Renal cortical epithelial cell (primary cell): ENCODE measurements at places on chromosomes 4 and X. TPM values are rescaled to one million over a fixed set of nuclear protein-coding genes. Genes with fewer than 3 reads are reported as not detected.
A peak's percentile ranks its signal among the peaks of the same experiment; 100 is the strongest.

DNA sequence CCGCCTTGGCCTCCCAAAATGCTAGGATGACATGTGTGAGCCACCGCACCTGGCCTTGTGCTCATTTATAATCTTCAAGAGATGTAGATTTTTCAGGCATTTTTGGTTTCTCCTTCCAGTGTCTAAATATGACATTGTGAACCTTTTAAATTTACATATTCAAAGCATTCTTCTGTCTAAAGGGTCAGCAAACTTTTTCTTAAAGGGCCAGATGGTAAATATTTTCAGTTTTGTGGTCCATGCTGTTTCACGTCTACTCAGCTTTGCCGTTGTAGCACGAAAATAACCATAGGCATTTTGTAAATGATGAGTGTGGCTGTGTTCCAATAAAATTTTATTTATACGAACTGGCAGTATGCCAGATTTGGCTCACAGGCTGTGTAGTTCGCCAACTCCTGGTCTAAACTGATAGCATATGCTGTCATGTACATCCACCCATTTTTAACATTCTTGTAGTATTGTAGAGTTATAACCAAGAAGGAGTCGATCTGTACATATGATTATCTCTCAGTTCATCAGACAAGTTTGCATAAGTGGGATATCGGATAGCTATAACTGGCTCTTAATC lies 12.7 kb upstream of the GCNA start:
- DNase-seq: no peak

Gene TRIML2
- not detected in 2 replicates for total RNA-seq

GRCh38 chrX:53930515-53931380 lies 113.5 kb downstream of the PHF8 start:
- DNase-seq: peak; percentile 7

- DNase-seq: no peak
Observed at GRCh38 chrX:20205927-20206708, 60.6 kb downstream of the RPS6KA3 start.

DNA sequence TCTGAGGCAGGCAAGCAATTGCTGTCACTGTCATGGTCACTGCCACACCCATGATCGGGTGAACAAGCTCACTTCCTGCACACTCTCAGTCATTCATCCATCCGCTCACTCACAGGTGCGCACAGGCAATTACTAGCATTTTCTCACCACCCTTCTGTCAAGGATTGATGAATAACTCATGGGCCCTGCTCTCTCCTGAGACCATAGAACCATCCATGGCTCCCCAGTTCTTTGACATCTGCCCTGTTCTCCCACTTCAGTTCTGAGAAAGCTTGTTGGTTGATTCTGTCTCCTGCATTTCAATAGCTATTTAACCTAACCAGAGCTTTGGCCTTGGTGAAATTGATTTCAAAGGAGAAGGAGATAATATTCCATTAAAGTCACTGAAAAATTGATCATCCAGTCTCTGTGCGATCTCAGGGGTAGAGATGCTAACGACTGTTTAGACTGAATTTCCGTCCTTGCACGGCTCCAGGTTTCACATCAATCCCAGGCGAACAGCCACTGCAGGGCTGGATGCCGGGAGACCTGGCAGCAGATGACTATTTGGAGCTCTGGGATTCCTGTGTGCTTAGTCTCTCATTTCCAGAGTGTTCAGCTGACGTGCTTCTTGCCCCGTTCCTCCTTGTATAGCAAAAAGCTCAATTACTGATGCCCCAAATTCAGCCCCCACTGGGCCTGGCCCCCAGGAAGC lies 36.9 kb upstream of the ADRA2C start:
- DNase-seq: no peak

- DNase-seq: no peak
Observed at GRCh38 chr4:119027811-119028210, 107.8 kb upstream of the MYOZ2 start.

DNA sequence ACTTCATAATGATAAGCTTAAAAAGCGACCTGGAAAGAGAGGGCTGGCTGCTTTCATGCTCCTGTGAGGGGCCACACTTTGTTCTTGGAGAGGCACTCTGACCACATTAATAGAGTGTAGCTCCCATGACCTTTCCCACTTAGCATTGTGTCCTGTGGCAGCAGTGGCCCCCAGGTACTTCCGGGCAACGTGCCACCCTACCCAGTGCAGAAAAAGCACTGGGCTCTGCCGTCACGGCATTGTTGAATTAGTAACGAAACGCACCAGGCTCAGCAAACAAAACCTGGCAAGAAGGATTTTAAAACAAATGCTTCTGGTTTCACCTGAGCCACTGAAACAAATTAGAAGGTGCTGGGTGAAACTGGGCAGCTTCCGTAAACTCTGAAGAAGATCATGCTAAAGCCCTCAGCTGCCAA lies 5.4 kb upstream of the SORBS2 start:
- DNase-seq: peak; percentile 78
